ENCODE measurements at places on chromosomes 11 and 22.

DNA sequence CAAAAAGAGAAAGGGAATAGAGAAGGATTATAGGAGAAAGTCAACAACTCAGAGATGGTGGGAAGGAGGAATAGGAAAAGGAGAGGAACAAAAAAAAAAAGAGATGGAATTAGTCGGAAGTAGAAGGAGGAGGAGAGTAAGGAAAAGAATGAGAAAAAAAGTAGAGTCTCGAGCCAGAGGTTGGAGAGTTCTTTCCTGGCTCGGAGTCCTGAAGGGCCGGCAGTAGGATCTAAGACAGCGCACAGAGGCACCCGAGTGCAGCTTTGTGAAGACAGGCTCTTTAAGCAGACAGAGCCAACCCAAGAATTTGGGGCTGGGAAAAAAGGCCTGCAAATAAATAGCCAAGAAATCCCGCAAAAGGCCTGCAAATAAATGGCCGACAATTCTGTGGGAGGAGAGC lies 170.4 kb upstream of the CCDC90B start:
- DNase-seq, result no peak

DNA sequence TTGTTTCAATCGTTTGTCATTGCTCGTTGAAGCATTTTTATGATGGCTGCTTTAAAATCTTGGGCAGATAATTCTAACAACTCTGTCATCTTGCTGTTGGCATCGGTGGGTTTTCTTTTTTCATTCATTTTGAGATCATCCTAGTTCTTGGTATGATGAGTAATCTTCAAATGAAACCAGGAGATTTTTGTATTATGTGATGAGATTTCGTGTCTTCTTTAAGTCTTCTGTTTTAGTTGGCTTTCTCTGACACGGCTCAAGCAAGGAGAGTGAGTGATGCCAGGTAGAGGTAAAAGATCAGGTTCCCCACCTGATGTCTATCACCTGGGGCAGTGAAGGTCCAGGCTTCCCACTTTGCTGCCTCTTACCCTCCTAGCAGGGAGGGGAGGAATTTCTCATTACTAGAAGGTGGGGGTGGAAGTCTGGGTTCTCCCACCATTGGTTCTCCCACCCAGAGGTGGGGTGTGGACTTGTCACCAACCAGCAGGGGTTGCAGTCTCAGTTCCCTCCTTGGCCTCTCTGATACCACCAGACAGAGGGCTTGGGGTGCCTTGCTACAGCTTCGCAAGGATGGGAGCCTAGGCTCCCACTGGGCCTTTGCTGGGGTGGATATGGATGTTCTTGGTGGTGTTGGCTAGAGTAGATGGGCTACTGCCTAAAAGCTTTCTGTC lies 12.9 kb downstream of the CDC45 start:
- no peak for DNase-seq

- no peak for DNase-seq
Measured at GRCh38 chr11:28679795-28680468, 571.7 kb downstream of the METTL15 start.

DNA sequence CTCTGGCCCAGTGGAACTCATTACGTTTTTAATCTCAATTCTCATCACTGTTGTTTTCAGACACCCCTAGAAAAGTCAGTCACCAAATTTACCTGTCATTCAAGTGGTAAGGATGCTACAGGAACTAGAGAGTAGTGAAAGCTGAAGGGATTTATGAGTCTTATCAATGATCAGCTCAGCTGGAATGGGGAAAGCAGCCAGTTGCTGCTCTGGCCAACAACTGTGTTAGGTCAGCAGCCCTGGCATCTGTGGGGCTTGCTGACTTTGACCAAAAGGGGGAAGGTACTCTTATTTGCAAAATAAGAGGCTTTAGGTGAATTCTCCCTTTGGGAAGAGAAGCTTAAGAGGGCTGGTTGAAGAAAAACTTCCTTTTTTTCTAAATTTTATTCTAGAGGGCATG lies 76.2 kb upstream of the HORMAD2 start:
- DNase-seq, result no peak

GRCh38 chr22:45870011-45870410 lies 107.0 kb downstream of the WNT7B start:
- DNase-seq, result no peak
